ENCODE measurements at places on chromosomes 11 and 22.

GRCh38 chr11:121503051-121503450, 50.3 kb upstream of the SORL1-AS1 start:
- DNase-seq = no peak

DNA sequence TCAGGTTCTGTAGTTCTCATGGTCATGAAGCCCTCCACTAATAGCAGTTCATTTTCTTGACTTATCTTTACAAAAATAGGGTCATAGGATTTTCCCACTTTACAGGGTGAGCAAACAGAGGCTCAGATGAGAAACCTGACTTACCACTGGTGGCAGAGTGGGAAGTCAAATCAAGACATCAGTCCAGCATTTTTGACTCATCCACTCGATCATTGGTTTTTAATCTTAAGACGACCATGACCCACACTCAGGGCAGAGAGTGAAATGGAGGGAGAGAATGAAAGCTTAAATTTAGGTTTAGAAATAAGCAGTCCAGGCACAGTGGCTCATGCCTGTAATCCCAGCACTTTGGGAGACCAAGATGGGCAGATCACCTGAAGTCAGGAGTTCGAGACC, 42.1 kb downstream of the RTL6 start:
- DNase-seq = no peak

DNA sequence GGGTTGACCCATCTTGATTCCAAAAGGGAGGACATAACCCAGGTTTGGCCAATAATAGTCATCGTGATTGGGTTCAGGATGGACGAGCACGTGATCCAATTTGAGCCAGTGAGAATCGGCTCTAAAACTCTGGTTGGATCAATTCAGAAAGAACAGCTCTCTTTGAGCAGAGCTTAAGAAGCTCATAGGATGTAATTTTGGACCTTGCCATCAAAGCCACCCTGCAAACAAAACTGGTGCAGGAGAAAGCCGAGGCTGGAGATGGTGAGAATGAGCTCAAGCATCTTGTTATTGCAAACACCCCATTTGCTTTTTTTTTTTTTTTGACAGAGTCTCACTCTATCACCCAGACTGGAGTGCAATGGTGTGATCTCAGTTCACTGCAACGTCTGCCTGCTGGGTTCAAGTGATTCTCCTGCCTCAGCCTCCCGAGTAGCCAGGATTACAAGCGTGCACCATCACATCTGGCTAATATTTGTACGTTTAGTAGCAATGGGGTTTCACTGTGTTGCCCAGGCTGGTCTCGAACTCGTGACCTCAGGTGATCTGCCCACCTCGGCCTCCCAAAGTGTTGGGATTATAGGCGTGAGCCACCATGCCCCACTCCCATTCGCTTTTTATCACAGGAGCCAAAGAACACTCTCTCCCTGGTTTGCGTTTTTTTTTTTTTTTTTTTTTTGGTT, 13.8 kb upstream of the MIAT start:
- DNase-seq = no peak

- no peak for DNase-seq
Measured at GRCh38 chr22:35863432-35863831, 145.8 kb downstream of the APOL5 start.

GRCh38 chr11:3885855-3886254, 30.4 kb downstream of the STIM1 start:
- DNase-seq = no peak

GRCh38 chr22:28900379-28900925, 17.1 kb downstream of the ZNRF3 start:
- DNase-seq = no peak

GRCh38 chr22:46269564-46269963, 1.8 kb downstream of the TTC38 start:
- no peak for DNase-seq

- DNase-seq = no peak
Measured at GRCh38 chr11:69877235-69877634, 58.0 kb upstream of the FGF3 start.

DNA sequence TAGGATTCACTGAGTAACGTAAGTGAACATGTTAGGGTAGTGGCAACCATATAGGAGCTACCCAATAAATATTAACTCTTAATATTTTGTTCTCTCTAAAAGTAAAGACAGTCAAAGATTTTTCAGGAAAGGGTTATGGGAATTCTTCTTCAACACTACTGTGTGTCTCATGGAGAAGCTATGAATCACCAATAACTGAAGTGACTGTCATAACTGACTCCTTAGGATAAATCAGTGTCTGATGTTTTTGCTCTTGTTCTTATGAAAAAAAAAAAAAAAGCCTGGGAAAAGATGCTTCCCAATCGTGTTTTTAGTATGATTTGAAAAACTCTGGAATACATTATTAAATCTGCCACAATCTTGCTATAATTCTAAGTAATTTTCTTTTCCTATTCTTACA, 111.2 kb upstream of the CEP126 start:
- no peak for DNase-seq

- no peak for DNase-seq
Measured at GRCh38 chr11:36452236-36452940, 57.7 kb downstream of the TRAF6 start.

DNA sequence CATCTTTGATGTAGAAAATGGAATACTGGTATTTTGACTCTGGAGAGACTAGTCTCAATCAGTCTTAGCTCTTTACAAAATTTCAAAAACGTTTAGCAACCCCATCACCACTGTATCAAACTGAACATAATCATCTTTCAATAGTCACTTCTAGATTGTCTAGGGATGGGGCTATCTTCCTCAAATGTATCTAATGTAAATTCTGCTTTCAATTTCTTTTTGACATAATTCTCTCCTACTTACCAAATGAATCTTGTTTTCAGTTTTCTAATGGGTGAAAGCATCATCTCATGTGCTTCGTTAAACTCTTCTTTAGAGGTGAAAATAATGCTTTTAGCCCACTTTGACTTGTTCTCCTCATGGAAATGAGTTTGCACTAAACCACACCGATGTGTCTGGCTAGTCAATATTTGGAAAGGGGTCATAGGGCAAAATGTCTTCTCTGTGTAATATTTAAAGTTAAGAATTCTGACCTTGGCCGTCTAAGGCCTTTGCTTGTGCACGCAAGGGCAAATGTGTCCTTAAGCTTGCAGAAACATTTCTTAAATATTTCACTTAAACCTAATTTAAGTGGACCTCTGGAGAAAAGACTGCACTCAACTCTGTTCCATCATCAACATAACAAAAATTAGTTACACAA, 5.2 kb downstream of the SIK3 start:
- no peak for DNase-seq

- DNase-seq = no peak
Measured at GRCh38 chr22:19811811-19812771, 42.6 kb downstream of the GNB1L start.

- no peak for DNase-seq
Measured at GRCh38 chr11:33907421-33907820, 15.5 kb upstream of the LMO2 start.

DNA sequence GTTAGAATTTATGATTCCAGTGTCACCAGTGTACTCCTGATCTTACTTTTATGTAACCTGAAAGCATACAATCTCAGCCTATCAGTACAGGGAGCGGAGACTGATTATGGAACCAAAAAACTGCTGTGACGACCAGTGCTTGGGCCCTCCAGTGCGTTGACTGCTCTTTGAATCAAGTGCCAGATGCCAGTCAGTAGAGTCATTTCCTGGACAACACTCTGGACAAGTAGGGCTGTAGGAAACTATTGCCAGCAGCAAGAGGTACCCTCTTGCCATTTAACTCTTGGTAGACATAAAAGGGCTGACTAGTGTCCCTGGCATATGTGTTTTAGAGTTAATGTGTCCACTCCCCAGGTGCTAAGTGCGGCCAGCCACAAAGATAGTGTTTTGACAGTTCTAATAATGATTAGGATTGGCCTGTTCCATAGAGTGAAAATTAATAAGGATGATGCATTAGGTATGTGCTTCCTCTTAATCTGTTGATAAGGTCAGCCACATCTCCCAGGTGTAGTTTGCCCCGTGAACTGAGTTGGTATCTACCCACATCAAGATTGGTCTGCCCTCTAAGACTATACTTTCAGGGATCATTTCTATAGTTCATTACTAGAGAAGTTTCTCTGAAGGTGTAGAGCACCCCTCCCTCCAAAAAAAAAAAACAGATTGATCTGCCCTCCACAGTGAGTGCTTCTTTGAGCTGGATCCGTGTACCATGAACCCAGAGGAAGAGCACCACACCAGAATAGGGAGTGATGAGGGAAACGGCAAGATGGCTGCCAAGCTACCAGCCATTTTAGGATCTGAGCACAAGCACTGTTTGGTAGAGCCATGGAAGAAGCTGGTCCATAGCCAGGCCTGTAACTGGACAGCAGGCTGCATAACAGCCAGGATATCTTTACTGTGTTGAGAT, 20.7 kb upstream of the AIFM3 start:
- DNase-seq = no peak

DNA sequence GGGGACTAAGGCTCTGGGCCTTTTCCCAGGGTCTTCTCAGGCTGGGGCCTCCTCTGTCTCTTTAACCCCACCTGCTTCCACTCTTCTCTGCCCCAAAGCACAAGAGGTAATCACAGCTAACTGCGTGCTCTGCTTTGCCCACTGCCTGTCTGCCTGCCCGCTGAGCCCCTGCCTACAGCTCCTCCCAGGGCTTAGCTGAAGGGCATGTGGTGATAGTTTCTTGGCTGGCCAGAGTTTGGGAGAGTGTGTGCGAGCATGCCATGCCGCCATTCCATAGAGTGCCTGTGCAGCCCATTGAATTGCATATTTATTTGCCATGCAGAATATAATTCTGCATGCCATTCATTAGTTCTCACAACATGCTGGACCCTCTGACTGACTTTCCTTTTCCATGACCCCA, 32.5 kb downstream of the PHLDB1 start:
- DNase-seq = no peak

GRCh38 chr11:59144579-59145345, 2.1 kb downstream of the FAM111A start:
- DNase-seq = peak; percentile 52

GRCh38 chr11:87127101-87127500, 89.4 kb downstream of the TMEM135 start:
- peak; percentile 65 for DNase-seq

- DNase-seq = peak; percentile 43
Measured at GRCh38 chr11:66228521-66228920, 39.9 kb upstream of the RAB1B start.

DNA sequence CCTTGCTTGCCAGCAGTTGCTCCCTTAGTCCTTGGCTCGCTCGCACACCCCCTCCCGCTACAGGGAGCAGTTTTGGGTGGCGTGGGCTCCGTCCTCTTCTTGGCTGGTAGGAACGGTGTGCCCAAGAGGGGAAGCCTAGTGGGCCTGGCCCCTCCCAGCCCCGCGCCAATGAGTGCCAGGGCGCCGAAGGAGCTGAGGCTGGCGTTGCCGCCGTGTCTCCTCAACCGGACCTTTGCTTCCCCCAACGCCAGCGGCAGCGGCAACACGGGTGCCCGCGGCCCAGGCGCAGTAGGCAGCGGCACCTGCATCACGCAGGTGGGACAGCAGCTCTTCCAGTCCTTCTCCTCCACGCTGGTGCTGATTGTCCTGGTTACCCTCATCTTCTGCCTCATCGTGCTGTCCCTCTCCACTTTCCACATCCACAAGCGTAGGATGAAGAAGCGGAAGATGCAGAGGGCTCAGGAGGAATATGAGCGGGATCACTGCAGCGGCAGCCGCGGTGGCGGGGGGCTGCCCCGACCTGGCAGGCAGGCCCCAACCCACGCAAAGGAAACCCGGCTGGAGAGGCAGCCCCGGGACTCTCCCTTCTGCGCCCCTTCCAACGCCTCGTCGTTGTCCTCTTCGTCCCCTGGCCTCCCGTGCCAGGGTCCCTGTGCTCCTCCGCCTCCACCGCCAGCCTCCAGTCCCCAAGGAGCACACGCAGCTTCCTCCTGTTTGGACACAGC, 1.6 kb downstream of the C11orf87 start:
- no peak for DNase-seq

DNA sequence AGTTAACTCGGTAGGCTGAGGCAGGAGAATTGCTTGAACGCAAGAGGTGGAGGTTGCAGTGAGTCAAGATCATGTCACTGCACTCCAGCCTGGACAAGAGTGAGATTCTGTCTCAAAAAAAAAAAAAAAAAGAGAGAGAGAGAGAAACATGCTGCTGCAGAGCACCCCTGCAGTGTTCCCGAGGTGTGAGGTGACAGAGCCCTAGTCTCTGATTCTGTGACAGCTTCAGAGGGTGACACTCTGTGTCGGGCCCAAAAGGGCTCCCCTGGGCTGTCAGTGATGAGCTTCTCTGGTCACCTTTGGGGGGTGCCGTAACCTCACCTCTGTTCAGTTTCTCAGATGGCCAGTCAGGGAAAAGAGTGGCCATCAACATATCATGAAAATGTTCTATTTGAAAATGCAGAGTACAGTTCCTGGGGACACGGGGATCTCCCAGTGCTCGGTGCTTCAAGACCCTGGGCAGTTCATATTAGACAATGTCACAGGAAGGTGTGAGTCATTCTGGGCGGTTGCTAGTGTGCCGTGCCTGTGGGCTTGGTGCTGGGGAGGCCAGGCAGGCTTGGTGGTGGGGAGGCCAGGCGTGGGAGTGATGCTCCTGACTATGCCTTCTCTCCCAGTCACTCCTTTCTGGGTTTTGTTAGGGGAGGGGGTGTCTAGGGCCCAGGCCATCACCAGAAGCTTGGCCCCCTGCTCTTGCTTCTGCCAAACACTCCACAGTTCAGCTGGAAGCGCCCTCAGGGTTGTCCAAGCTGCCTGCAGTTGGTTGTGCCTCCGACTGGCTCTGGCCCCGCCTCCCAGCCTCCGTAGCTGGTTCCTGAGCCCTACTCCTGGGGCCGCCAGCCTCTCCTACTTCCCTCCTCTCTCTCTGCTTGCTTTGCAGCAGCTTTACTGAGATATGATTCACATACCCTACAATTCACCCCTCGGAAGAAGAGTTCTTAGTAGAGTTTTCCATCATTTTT, 52.5 kb upstream of the CLDN5 start:
- no peak for DNase-seq

DNA sequence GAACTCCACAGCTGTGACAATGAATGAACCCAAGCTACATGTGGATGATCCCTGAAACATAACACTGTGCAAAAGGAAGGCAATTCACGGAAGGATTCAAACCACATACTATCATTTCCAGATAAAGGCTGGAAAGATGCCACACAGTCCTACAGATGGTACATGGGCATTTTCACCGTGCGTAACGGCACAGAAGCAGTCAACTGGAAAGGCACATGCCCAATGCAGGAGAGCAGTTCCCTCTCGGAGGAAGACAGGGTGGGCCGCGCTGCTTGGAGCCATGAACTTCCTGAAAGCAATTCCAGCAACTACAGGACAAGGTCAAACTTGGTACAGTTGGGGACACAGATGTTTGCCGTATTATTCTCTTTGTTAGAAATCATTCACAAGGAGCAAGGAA, 103.7 kb downstream of the SHANK2 start:
- no peak for DNase-seq

GRCh38 chr11:27085605-27086004, 45.0 kb downstream of the BBOX1 start:
- no peak for DNase-seq

- DNase-seq = no peak
Measured at GRCh38 chr22:47043835-47044721, 281.6 kb downstream of the TBC1D22A start.

GRCh38 chr11:111429066-111429506, 50.0 kb upstream of the POU2AF1 start:
- no peak for DNase-seq

GRCh38 chr11:117649296-117650055, 147.5 kb downstream of the DSCAML1 start:
- no peak for DNase-seq

Data from retinal pigment epithelial cell (primary cell).